ENCODE measurements at places on chromosomes 11 and 22. TPM values are rescaled to one million over a fixed set of nuclear protein-coding genes. Genes with fewer than 3 reads are reported as not detected.

DNA sequence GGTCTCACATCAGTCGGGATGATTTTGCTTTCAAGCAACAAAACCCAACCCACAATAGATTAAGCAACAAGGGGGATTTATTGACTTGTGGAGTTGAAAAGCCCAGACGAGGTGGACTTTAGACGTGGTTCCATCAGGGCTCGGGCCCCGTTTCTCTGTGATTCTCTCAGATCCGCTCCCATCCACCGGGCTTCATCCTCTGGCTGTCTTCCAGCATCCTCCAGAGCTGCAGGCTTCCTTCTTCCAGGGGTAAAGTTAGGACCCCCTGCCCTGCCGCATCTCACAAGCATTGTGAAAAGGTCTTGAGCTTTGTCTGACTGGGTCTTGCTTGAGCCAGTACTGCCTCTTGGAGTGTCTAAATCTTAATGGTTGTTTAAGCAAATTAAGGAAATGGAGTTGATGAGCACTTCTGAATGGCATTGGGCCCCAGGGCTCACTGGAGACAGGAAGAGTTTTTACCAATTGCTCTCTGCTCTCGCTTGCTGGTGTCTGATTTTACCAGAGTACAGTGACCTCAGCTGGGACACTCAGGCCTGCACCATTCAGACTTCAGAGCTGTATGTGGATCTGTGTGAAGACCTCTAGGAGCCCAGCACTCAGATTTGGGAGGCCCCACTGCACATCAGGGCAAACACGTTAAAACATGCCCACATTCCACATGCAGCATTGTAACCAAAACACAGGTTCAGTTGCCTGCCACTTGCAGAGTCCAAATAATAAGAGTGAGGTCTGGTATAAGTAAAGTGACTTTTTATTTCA is 13.5 kb upstream of the FTH1 start:
- no peak overlapping the region for H3K4me3 ChIP-seq
- no peaks in the 10 kb centered on the region for H3K36me3 ChIP-seq
- no peaks in the 10 kb centered on the region for H3K4me1 ChIP-seq
- DNase-seq: no peak
- no peak overlapping the region for H3K27ac ChIP-seq
- no peaks in the 10 kb centered on the region for H3K27me3 ChIP-seq

DNA sequence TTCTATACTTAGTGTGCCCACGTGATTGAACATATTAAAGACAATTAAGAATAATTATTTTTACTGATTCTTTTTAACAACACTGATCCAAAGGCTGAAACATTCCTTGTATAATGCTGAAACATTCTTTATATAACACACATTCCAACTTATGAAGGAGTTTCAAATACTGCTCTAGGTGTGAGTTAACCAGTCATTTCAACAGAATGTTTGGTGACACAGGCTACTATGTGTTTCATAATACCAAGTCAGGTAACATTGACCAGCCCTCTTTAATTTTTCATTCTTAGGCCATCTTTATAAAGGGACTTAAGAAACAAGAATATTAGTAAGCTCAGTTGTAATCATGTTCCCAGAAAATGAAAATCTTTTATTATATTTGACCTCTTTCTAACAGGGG is 136.6 kb downstream of the ELP4 start:
- DNase-seq: no peak
- H3K4me3 ChIP-seq: no peak overlapping the region
- no peaks in the 10 kb centered on the region for H3K36me3 ChIP-seq
- H3K27me3 ChIP-seq: no peaks in the 10 kb centered on the region
- no peak overlapping the region for H3K27ac ChIP-seq

DNA sequence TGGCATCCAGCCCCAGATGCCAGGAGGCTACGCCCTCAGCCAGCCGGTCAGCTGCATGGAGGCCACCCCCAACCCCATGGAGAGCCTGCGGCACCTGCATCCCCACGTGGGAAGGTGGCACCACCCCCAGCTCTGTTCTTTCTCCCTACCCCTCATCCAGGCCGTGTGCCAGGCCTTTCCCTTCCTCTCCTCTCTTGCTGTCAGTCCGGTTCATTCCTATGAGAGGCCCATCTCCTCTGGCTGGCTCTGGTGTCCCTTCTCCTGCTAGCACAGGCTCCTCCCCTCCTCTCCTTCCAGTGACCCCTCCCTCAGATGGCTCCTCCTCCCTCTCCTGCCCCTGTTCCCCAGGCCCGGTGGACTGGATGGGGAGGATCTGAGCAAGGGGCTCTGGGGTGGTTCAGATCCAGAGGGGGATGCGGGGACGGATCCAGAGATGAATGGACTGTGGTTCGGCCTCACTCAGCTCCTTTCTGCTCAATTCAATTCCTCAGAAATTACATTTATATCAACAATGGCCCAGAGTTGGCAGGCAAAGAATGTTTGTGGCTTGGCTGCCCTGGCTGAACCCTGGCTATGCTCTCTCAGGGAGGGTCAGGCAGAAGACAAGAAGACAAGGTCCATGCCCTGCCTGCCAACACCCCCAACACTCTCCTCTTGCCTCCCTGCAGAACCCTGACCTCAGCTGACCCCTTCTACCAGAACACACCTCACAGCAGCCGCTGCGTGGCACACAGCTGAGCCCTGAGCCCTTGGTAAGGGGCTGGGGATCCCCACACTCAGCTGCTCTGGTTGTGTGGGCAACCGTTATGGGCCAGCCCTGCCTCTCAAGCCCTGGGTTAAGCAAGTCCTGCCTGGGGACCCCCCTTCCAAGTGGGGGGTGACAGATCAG is 18.5 kb upstream of the LRRC10B start:
- H3K4me3 ChIP-seq: no peak overlapping the region
- no peak overlapping the region for H3K27ac ChIP-seq
- no peaks in the 10 kb centered on the region for H3K27me3 ChIP-seq

GRCh38 chr11:11016943-11017342 is 159.1 kb upstream of the ZBED5 start:
- H3K4me1 ChIP-seq: no peaks in the 10 kb centered on the region
- H3K27me3 ChIP-seq: peaks cover 3% of the 10 kb centered on the region
- no peak overlapping the region for H3K27ac ChIP-seq
- DNase-seq: no peak

DNA sequence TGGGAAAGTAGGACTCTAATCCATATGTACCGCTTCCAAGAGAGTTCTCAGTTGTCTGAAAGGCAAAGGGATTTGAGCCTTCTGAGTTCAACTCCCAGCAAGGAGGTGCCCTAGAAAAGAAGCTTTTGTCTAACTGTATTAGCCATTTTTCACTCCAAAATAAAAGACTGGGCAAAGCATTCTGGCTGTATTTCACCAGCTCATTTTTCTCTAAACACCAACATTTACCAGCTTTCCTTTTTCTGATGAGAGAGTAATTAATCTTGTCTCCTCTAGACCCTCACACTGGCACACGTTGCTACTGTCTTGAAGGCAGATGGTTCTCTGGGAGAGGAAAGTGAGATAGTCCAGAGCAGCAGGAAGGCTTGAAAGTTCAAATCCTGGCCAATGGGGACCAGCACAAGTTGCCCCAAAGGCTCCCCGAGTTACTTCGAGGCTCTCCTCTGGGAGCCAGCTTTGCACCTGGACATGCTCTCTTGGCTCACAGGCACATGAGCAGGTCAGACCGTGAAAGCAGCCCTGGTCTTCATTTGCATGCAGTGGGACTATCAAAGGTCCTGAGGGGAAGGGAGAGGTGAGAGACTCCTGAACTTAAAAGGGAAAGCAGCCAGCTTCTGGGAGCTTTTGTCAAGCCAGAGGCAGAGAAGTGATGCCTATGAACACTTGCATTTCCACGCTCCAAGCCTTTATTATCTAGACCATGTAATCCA is 100.0 kb downstream of the NTM start:
- H3K27ac ChIP-seq: no peak overlapping the region
- no peaks in the 10 kb centered on the region for H3K27me3 ChIP-seq
- H3K4me1 ChIP-seq: no peaks in the 10 kb centered on the region
- H3K36me3 ChIP-seq: no peaks in the 10 kb centered on the region

- peaks cover 17% of the 10 kb centered on the region for H3K4me1 ChIP-seq
- peak; percentile 49 for DNase-seq
- no peak overlapping the region for H3K4me3 ChIP-seq
- H3K27me3 ChIP-seq: no peaks in the 10 kb centered on the region
- H3K27ac ChIP-seq: no peak overlapping the region
- H3K36me3 ChIP-seq: peaks cover 28% of the 10 kb centered on the region
These were observed 30.9 kb upstream of the PARVB start for GRCh38 chr22:43993072-43993760.

DNA sequence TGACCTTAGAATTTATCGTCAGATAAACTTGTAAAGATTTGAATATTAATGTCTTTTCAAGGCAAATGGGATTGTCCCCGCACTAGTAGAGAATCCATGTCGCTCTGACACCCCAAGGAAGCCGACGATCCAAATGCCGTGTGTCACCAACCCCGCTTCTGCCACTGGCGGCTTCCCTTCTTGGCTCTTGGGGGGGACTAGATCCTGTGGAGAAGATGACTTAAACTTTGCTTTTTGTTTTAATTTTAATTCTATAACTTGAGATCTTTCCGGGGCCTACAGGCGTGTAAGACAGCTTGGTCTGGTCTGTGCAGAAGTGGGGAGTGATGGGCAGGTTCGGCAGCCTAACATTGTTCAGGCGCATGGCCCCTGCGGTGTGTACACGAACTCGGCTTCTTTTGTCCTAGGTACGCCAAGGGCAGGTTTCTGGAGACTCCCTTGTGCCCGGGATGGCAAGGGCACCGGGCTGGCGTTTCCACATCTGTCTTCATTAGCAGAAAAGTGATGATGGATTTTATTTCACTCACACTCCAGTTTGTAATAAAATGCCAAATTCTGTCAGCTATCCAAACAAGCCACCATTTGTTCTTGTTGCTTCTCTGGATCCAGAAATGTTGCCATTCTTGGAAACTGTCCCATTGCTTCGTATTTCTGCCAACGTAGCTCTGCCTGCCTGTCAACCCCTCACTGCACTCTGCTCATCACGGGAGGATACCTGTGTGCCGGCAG is 6.7 kb downstream of the YDJC start:
- no peak for DNase-seq
- no peak overlapping the region for H3K27ac ChIP-seq
- H3K36me3 ChIP-seq: peaks cover 34% of the 10 kb centered on the region
- H3K4me1 ChIP-seq: peaks cover 33% of the 10 kb centered on the region
- H3K27me3 ChIP-seq: no peaks in the 10 kb centered on the region

DNA sequence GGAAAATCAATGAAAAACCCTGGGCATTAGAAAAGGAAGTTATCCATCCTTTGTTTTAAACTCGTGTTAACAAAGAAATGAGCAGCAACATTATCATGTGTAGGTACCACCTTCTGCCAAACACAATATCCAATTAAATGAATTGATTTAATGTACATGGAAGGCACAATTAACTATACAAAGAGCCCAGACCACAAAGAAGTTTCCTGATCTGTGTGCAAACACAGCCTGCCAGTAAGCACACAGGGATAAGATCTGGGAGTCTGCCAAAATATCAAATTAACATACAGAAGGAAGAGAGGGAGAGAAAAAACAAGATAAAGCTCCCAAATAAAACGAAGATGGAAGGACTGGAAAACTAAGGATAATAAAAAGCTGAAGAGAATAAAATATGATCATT is 54.1 kb upstream of the SLC25A1 start:
- DNase-seq: no peak
- H3K36me3 ChIP-seq: no peaks in the 10 kb centered on the region
- no peak overlapping the region for H3K4me3 ChIP-seq

The MOGAT2 gene
- not detected for total RNA-seq

DNA sequence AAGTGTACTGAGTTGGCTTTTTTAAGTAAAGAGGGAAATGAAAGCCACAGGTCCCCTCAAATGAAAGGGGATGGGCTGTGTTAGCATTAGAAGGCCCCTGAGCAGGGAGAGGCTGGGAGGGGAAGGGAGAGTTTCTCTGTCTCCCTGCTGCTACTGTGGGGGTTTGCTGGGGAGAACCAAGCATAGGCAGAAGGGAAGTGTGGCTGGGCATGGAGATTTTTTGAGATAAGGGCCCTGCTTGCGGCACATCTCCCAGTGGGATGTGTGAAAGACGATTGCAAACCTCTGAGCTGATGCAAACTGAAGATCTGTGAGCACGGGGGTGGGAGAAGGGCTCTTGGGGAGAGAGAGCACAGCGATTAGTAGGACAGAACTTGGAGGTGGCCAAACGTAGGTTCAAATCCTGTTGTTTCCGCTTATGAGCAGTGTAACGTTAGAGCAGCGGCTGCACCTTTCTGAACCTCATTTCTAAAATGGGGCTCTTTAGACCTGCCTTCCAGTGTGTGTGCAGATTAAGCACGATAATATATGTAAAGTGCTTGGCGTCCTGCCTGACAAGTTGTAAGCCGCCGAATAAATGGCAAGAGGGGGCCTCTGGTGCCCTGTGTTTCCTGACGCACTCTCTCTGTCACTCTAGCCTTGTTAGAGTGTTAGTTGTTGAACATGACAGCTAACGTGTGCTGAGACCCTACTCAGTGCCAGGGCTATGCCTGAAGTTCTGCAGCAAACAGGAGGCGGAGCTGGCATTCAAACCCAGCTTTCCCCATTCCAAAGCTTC is 122.3 kb downstream of the GRIK4 start:
- no peak overlapping the region for H3K4me3 ChIP-seq
- no peak overlapping the region for H3K27ac ChIP-seq
- no peaks in the 10 kb centered on the region for H3K4me1 ChIP-seq
- peaks cover 3% of the 10 kb centered on the region for H3K27me3 ChIP-seq
- H3K36me3 ChIP-seq: no peaks in the 10 kb centered on the region

GRCh38 chr11:37504921-37505320 is 906.9 kb upstream of the RAG2 start:
- DNase-seq: no peak
- no peaks in the 10 kb centered on the region for H3K4me1 ChIP-seq
- no peak overlapping the region for H3K27ac ChIP-seq
- H3K4me3 ChIP-seq: no peak overlapping the region

The PAK1 gene
- total RNA-seq: 25.9 TPM

- no peak for DNase-seq
- H3K27ac ChIP-seq: no peak overlapping the region
- H3K36me3 ChIP-seq: no peaks in the 10 kb centered on the region
- peaks cover 10% of the 10 kb centered on the region for H3K4me1 ChIP-seq
- H3K4me3 ChIP-seq: no peak overlapping the region
These were observed 1.9 kb upstream of the DBX1 start for GRCh38 chr11:20161923-20162744.

DNA sequence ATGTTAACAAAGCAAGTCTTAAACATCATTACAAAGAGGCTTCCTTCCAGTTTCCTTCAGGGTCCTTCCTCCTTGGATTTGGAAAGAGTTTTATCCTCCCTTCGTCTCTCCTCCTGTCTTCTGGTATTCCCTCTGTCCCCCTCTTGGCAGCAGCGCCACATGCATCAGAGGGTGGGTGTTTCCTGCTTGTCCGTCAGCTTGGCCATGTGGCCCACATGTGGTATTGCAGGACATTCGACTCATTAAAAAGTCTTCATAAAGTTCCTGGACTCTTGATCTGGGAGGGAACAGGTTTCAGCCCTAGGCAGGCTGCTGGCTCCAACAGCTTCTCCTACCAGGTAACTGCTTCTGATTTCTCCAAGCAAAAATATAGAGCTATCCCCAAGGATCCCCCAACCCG is 189.8 kb downstream of the CSNK2A3 start:
- no peaks in the 10 kb centered on the region for H3K36me3 ChIP-seq
- DNase-seq: no peak
- no peak overlapping the region for H3K27ac ChIP-seq
- no peak overlapping the region for H3K4me3 ChIP-seq
- H3K27me3 ChIP-seq: no peaks in the 10 kb centered on the region

The GUCY1A2 gene
- not detected for total RNA-seq

The TNNT3 gene
- 1.4 TPM for total RNA-seq

- H3K4me1 ChIP-seq: no peaks in the 10 kb centered on the region
- peaks cover 5% of the 10 kb centered on the region for H3K36me3 ChIP-seq
- no peak overlapping the region for H3K4me3 ChIP-seq
- no peak overlapping the region for H3K27ac ChIP-seq
These were observed 46.1 kb downstream of the SCN3B start for GRCh38 chr11:123608371-123608770.

GRCh38 chr11:96147186-96147585 is 195.8 kb downstream of the MAML2 start:
- H3K36me3 ChIP-seq: no peaks in the 10 kb centered on the region
- H3K4me1 ChIP-seq: peaks cover 16% of the 10 kb centered on the region
- no peaks in the 10 kb centered on the region for H3K27me3 ChIP-seq
- H3K27ac ChIP-seq: no peak overlapping the region
- DNase-seq: no peak
